ENCODE measurements at places on chromosomes 2 and 18.
A peak's percentile ranks its signal among the peaks of the same experiment; 100 is the strongest.

- no peak for DNase-seq
These were observed 67.0 kb downstream of the EIF5B start for GRCh38 chr2:99404039-99404796.

DNA sequence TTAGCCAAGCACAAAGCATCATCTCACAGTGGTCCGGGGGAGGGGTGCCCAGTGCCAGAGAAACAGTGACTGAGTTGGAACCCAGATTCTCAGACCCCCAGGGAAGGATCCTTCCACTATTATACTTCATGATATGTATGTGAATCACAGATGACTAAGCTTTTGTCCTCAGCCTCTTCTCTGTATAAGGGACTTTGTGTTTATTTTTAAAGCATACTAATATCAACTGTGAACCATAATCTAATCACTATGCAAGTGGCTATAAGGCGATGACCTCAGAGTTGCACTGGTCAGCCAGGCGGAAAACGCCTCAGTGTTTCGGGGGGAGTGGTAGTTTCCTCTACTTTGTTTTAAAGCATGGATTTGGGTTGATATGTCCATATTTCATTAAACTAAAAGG lies 160.4 kb upstream of the TMEM200C start:
- no peak for DNase-seq

DNA sequence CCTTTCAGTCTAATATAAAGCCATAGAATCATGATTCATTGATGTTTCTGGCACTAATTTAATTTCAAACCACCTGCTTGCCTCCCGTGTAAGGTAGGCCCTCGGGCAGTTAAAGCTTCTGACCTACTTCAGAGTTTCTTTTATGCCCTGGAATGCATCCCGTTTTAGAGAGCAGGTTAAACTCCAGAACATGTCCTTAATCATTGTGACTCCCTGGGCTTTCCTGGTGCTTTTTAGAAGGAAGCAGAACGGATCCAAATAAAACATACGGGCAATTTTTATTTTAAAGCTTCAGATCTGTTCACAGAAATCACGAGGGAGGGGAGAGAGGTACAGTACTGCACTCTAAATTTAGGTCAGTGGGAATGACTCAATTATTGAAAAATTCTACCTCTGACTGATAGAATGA lies 134.8 kb downstream of the GCA start:
- no peak for DNase-seq

GRCh38 chr18:45825258-45826044 lies at the start of gene SIGLEC15:
Gene SIGLEC15 (plus strand): TSS chr18:45825675. CDS start chr18:45825729, 54 bp downstream.
- no peak for DNase-seq

- DNase-seq = no peak
These were observed 28.4 kb downstream of the CNRIP1 start for GRCh38 chr2:68291314-68291713.

GRCh38 chr18:30328839-30329238 lies 713.7 kb downstream of the DSC3 start:
- no peak for DNase-seq

- DNase-seq = no peak
These were observed 25.1 kb upstream of the ARHGAP25 start for GRCh38 chr2:68709421-68709911.

- no peak for DNase-seq
These were observed 26.1 kb upstream of the LMAN1 start for GRCh38 chr18:59385191-59385590.

DNA sequence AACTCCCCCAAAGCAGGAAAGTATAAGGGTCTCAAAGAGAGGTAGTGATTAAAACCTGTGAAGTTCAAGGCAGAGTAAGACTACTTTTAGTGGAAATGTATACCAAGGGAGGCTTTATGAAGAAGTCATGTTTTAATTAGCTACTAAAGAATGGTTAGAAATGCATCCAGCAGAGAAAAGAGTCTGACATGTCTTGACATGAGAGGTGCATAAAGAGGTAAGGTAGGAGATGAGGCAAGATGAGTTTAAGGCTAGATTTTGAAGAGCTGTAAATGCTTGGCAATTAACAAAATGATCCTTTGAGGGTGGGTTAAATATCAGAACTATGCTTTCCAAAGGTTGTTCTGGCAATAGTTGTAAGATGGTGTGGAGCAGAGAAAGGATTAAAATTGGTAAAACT lies 88.7 kb upstream of the WDSUB1 start:
- no peak for DNase-seq

- DNase-seq = no peak
These were observed 162.7 kb downstream of the DYSF start for GRCh38 chr2:71615767-71616730.

DNA sequence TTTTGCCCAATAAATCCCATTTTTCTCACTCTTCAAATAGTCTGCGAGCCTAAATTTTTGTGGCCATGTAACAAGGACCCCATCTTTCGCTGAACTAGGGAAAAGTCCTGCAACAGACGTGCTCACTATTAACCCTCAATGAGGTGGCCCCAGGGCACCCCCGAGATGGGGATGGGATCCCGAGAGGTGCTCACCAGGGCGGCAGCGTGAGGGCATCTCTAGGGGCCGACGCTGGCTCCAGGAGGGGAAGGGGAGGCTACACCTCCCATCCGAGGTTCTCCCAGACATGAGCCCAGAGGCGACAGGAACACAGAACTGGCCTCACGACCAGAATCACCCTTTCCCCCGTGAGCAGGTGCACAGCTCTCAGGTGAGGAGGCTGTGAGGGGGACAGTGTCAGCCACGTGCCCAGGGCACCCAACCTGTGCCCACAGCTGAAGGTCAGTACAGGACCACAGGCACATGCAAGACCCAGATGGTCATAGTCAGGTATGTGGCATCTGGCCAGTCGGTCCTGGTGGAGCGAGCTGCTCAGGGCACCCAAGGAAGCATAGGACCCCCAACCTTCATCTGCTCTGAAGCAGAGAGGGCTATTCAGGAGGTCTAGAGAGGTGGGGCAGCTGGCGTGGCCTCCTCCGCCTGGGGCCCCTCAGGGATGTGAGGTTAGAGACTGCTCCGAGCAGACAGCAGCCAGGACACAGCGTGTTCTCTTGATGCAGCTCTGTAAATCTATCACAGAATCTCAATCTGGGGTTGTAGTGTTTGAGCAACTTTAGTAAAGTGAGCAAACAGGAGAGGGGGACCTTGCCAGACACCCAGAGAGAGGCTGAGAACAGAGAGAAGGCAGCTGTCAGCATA lies 62.8 kb downstream of the PXDN start:
- DNase-seq = no peak

DNA sequence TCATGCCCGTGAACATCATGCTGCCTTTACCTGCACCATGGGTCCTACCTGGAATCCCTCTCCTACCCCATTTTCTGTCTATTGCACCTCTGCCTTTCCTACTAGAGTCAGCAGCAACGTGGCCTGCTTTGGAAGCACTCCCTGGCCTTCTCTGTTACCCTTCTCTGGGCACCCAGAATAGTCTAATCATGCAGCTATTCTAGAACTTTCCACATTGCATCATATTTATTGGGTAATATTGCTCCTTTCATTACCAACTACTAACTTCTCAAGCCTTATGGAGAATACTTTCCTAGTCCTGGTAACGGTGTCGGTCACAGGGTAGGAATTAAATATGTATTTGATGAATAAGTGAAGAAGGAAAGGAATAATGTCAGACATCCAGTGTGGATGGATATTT lies 33.3 kb upstream of the CREG2 start:
- DNase-seq = no peak

- no peak for DNase-seq
These were observed 137.4 kb downstream of the INHBB start for GRCh38 chr2:120483355-120483754.

DNA sequence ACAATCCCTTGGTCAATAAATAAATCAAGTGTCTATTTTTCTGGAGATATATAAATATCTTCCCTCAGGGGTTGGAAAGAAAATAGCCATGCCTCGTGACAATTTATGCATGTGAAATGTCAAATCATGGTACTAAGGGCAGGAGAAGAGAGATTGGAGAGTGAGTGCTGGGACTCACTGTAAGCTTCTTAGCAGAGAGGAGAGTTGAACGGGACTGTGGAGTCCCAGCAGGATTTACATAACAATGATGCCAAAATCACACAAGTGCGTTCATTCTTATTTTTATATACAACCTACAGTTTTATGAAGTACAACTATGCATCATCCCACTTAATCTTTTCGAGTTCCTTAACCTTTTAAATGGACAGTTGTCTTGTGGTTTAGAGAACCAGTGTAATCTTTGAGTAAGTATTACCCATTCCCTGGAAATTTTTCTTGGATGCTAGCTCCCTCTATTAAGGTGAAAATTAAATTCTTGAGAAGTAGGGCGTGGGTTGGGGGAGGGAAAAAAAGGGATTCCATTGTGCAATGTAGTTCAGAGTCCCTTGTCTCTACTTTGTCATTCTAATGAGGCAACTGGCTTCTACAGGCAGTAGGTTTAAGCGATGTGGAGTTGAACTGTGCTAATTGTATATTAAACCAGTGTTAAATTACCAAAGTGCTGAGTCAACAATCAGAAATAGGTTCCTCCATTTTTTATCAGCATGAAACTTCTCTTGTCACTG lies 143.6 kb upstream of the EPHA4 start:
- DNase-seq = no peak

DNA sequence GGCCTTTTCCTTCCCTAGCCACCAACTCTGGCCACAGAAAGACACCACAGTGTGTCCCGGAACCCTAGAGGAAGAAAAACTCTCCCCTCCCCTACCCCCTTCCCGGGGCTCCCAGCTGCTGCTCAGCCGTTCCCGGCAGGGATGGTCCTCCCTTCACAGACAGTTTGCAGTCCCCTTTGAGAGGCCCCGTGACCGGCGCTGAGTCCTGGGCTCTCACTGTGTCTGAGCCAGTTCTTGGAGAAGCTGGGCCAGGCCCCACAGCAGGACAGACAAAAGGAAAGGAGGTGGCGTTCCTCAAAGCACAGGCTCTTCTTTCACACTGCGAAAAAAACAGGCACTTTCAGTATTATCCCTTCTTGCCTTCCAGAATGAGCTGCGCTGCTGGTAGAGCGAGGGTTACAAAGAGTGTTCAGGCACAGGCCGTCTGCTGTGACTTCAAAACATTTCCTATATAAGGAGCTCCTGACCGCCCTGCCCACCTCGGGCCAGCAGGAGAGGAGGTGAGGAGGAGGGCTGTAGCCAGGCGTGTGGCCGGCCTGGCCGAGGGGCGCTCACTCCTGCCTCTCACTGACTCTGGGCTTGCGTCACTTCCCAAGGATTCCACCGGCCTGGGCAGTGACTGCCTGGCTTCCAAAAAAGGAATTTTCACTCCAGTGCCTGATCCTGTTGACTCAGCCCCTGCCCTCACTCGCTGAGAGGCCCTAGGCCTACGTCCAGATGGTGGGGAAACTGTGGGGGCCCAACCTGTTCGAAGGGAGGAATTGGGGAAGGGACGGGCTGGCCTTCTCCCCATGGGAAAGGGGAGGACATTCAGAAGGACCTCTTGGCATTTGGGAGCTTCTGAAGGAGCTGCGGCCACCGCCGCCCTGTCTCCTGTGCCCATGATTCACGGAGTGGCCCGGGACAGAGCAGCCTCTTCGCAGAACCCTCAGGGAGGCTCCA lies 24.9 kb downstream of the CIDEA start:
- DNase-seq = no peak

GRCh38 chr2:218501665-218502064 lies 66.5 kb downstream of the USP37 start:
- no peak for DNase-seq

DNA sequence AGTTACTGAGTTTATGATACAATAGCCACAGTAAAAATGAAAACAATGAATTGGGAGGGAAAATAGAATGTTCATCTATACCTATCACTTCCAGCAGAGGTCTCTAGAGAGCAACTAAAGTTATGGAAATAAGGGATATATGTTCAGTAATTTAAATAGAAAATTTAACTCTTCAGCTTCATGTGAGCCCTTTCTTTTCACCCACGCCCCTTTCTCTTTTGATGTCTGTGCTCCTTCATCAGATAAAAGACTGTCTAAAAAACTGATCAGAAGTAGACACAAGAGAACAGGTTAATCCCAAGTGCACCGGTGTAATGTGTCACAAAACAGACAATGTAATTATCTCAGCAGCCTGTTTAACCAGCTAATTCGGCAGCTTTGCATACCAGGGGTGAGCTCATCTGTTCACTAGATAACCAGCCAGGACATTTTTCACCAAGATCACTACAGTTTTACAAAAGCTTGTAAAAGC lies 238.5 kb upstream of the ERBB4 start:
- DNase-seq = no peak

DNA sequence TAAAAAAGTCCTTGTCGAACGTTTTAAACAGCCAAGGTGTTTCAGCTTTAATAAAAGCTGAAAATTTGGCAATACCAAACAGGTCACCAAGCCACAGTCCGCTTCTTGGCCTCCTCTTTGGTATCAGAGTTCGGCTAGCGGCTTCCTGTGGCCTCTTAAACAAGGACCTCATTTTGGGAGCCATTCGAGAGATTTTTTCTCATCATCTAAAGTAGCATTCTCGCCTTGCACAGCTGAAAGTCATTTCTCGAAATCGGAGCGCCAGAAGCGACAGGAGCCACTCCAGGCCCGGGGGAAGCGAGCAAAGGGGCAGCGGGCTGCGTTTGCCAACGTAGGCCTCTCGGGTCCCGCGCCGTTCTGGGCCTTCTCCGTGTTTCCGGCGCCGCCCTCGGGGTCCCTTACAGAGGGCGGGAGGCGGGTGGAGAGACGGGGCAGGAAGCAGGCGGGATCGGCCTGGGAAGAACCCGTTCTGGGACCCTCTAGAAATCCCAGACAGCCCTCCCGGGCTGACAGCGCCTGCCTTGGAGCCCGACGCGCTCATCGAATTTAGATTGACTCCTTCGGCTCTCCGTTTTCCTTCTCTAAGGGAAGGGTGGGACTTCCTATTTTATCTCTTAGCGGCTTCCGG lies 522 bp upstream of the ZNF407 start:
- DNase-seq = peak; percentile 11

DNA sequence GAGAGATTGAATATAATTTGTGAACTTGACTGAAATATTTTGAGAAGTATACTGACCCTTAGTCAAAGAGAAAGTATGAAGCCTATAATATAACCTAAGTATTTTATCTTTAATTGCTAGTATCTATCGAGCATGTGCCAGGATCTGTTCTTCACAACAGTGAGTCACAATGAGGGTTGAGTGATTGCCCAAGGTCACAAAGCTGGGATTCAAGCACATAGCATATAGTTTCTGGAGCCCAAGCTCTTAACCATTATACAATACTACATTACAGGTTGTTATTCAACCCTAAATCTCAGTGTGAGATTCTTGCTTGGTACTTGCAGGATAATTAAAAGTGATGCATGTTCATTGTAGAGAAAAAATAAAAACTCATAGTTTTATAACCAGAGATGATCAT lies 97.2 kb downstream of the RAB3GAP1 start:
- no peak for DNase-seq

GRCh38 chr2:31168291-31168690 lies 30.1 kb upstream of the GALNT14 start:
- DNase-seq = no peak

GRCh38 chr2:173898178-173898668 lies 67.0 kb downstream of the SP3 start:
- no peak for DNase-seq

DNA sequence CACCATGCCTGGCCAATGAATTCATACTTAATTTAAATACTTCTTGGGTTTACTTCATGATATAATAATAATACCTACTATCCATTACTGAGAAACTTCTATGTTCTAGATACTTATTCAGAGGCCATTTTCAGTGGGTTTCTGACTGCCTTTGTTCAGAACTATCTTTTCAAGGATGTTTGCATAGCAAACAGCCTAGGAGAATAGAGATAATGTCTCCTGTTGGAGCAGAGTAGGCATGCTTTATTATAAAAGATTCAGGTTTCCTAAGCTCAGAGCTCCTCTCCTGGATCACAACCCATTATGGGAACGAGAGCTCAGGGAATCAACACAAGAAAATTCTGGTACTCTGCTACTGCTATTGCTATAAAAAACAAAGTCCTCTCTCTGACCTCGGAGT lies 11.1 kb downstream of the FASTKD1 start:
- DNase-seq = no peak

GRCh38 chr2:28291811-28292440 lies 100.7 kb upstream of the FOSL2 start:
- no peak for DNase-seq

Measured in stimulated activated CD4-positive, alpha-beta T cell treated with anti-CD3 and anti-CD28 coated beads, Interleukin-1b, Interleukin-23, amount 100 ng/mL, for 1 hour (primary cell).